ENCODE measurements at places on chromosomes 4 and X.

DNA sequence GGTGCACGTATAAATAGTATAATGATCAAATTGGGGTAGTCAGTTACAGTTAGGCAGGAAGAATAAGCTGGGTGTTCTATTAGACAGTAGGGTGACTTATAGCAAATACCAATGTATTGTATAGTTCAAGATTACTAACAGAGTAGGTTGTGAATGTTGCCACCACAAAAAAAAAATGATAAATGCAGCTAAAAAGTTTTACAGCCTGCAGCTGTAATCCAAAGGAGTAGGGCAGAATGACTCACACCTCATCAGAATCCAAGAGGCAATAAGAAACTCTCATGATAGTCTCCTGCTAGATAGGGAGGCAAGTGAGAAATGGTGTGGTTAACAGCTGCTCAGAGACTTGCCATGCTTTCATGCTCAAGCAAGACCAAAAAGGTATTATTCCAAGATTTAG lies 19.6 kb upstream of the TCEAL4 start:
- DNase-seq = no peak

DNA sequence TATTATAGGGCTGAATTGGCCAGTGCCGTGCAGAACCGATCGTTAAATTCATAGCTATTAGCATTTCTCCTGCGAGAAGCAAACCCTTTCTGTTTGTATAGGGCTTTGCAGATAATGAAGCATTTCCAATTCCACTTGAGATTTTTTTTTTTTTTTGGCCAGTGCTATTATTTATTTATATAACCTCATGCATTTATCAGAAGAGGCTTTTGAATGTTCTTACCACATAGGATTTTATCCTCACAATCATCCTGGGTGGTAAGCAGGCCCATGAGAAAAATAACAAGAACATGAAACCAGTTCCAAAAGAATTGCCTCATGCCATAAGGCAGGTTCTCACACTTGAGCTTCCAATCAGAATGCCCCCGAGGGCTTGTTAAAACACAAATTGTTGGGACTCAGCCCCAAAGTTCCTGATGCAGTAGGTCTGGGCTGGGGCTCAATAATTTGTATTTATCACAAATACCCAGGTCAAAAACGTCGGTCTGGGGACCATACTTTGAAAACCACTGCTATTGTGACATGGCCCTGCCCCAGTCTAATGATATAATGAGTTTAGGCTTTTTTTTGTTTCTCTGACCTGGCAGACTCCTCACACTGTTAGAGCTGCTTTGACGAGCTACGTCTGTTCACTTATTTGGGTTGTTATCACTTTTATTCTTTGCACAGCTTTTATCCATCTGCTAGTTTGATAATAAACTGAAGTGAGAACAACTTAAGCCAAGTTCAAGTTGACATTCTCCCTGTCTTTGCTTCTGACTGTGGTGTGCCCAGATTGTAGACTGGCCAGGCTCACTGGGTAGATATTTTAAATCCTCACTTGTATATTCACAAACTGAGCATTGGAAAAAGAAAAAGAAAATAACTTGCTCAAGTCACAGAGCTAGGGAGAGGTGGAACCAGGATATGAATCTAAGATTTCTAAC lies 20.1 kb downstream of the SUPT20HL1 start:
- DNase-seq = no peak

GRCh38 chr4:185013417-185014125 lies 4.7 kb upstream of the HELT start:
- no peak for DNase-seq

DNA sequence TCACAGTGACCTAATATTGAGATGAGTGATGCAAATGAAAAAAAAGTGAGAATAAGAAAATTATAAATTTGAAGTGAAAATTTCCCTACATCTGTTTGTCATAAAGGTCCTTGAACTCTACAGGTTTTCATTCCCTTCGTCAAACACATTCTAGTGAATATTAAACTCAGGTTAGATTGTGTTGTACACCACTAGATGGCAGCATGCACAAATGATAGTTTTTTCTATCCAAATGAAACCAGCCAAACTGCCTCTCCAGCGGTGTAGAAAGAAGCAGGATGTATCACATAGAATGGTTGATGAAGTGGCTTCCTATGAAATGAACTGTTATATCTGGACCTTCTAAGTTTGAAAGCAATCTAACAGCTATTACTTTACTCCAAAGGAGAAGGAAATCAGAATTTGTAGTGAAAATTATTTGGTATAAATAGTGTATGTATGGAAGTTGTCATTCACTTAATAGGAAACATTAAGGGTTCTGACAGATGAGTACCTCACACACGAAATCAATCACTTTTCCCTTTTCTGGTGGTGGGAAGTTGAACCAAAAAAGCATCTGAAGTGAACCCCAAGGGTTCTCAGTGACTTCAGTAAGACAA lies 382.7 kb downstream of the UNC5C start:
- DNase-seq = no peak

- no peak for DNase-seq
Measured at GRCh38 chr4:145176641-145177432, 3.6 kb downstream of the OTUD4 start.

GRCh38 chr4:164441109-164441508 lies 312.8 kb upstream of the SMIM31 start:
- DNase-seq = no peak

DNA sequence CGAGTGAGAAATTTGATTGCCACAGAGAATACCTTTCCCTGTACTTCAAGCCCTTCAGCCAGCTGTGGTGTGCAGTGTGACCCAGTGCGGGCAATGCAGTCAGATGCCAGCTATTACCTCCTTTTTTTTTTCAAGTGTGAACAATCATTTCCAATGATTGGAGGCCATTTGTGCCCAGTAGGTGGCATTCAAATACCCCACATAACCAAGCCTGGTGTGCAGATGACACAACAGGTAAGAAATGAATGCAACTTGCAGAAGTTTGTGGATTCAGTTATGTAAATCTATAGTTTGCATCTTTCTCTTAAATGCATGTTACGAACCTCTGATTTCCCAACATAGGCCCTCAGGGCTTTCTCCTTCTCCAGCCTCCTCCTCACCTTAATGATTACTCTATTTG lies 98.0 kb downstream of the CLCN4 start:
- no peak for DNase-seq

DNA sequence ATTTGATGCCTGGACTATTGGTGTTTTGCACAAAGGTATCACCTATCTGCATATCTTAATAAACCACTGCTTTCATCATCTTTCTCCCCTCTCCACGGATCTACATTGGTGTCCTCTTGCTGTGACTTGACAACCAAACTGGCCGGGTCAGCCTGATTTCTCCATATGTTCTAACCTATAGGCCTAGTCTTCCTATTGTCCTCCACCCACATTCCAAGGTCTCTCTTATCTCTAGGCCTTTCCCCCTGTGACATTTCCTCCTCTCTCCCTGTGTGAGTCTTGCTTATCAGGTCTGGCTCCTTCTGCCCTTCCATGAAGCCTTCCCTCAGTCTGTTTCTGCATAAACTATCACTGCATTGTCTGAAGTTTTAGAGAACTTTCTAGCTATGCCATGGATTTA lies 33.7 kb downstream of the ARHGAP24 start:
- no peak for DNase-seq

GRCh38 chrX:138917781-138918180 lies 206.3 kb upstream of the FGF13 start:
- no peak for DNase-seq

DNA sequence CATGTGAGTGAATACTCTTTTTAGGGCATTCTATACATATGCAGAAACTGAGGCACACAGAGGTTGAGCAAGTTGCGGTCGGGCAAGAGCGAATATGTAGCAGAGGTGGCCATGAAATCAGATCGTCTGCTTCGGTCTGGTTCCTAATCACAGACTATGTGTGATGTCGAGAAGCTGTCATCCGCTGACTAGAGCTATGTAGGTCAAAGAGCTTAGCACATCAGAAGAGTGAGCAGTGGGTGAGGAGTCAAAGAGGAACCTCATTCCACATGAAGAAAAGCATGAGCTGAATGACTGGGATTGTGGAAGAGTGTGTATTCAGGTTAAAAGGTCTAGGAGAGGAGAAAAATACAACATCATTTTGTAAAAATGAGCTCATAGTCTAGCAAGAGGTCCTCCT lies 19.0 kb downstream of the GAB3 start:
- DNase-seq = no peak

GRCh38 chr4:10006231-10006600 lies 15.1 kb downstream of the SLC2A9 start:
- DNase-seq = no peak

GRCh38 chr4:171759274-171759673 lies 53.9 kb upstream of the GALNTL6 start:
- DNase-seq = no peak

DNA sequence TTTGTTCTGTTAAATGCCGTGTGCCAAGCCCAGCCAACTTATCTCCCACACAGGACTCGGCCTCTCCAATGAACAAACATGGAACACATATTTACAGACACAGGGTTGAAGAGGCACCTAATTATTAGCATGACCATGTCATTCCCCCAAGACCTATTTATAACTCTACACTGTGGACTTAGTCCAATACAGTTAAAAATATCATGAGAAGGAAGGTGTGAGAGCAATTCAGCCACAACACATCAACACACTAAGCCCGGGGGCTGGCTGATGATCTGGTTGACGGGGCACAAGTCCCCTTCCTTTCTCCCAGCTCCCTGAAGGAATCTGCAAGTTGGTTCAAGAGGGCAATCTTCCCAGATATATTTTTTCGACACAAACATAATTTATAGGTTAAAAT lies 28.1 kb downstream of the MANBA start:
- DNase-seq = no peak

DNA sequence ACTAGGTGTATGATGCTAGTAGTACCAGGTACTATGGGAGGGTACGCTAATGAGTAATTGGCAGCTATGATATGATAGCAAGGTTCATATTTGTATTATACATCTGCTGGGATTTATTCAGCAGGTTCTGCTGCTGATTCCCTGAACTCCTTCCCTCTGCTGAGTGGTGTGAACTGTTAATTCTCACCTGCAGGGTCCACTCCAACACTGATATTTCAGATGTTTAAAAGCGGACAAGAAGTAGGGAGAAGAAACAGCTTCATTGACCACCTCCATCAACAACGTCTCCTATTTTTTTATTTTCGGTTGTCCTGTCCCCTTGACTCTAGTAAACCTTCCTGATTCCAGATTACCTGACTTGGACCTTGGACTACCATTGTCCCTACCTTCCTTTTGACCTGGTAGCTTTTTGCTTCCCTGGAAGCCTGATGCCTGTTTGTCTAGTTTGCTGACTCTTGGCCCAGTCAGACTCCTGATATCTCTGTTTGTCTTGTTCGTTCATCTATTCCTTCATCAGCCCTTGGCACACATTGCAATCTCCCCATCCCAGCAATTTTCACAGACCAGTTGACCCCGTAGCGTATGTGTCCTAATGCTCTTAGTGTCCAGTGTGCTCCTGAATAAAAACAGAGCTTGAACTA lies 34.0 kb upstream of the RNF128 start:
- no peak for DNase-seq

DNA sequence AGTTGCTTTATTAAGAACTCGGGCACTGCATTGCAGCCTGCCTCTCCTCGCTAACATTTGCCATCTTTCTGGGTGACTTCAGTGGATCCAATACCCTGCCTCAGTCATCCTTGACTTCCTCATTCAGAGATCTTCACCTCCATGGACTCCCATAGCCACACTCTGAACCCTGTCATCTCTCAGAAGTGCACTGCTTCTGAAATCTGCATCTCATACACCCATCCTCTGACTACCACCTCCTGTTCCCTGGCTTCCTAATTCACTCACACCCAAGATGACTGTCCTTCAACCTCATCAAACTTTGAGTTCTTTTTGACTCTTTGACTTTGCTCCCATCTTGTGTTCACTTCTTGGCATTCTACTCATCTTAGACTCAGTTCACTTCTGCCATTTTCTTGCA lies 25.3 kb upstream of the CYBB start:
- DNase-seq = no peak

DNA sequence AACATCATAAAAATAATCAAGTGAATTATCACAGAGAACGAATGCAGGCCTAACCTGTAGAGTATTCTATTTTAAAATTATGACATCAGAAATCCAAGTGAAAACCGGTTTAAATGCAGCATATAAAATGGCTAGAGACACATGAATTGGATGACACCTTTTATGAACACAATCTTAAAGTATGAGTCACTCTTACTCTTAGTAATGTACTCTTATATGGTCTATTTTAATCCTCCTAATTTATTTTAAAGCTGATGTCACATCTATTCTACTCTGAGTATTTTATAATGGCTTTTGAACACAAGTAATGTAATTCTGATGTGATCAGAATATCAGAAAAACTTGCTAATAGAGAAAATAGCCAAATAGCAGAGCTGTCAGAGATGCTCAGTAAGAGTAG lies 161.4 kb upstream of the RADX start:
- DNase-seq = no peak

DNA sequence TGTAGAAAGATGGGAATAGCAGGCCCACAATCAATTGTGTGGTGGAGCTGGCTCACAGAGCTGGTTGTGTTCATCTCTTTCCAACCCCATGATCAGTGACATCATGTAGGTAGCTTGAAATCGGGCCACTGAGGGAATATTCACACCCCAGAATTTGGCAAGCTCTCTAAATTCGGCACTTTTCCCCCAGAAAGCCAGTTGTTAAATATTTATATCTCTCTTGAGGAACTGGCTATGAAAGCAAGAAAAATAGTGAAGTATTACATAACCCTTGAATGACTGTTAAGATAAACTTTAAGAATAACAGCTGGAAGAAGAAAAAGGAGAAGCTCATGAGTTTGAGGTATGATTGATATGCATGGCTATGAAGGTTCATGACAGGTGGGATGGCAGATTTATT lies 38.9 kb downstream of the GPRIN3 start:
- no peak for DNase-seq

DNA sequence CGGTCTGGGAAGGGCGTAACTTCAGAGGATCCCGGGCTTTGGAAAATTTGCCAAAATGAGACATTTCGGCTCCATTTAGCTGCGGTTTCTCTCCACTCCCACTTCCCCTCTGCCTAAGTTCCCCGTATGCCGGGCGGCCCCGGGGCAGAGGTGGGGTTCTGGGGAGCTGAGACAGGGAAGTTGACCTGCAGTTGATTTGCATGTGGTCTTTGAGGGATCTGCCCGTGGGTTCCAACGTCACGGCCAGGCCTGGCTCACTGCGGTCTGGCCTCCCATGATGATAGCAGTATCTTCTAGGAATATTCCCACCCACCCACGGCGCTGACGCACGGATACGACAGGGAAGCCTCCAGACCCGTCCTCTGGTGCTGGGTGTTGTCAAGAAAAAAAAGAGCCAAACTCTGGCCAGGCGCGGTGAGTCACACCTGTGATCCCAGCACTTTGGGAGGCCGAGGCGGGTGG lies 27.3 kb upstream of the CRLF2 start:
- DNase-seq = no peak

DNA sequence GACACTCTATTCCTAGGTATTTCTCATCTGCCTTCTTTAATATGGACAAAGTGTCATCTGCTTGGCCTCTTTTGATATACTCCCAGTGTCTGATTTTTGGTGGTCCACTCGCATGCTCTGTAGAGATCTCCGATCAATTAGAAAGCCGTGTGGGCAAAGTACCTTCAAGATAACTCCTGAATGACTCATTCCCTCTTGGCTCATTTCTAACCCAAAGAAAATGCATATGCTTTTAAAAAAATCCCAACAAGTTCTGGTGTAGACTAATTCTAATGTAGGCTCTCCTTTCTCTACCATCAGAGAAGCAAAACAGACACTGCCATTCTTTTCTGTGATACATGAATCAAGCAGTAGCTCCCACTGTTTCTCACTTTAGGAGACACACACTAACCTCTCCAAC lies 714.9 kb upstream of the ADGRL3 start:
- no peak for DNase-seq
